ENCODE measurements at places on chromosomes 5 and 9. TPM values are rescaled to one million over a fixed set of nuclear protein-coding genes. Genes with fewer than 3 reads are reported as not detected.
A peak's percentile ranks its signal among the peaks of the same experiment; 100 is the strongest.

Gene SVEP1
- total RNA-seq, result 9.9 TPM

Gene OTULINL
- total RNA-seq, result not detected

Gene BTNL3
- total RNA-seq, result not detected

Gene ZNG1C
- 54.8 TPM for total RNA-seq

Gene LHX3
- total RNA-seq, result 0.22 TPM

Gene ORM1
- not detected for total RNA-seq

Gene FXN
- 18.4 TPM for total RNA-seq

Gene SCGB3A2
- total RNA-seq, result not detected

Gene PCDH12
- not detected for total RNA-seq

Gene ZFP2
- total RNA-seq, result 0.54 TPM

Gene CLTA
- total RNA-seq, result 218 TPM

Gene RANBP17
- 25.8 TPM for total RNA-seq

Gene CLIC3
- total RNA-seq, result 1.2 TPM

Gene ZFR
- total RNA-seq, result 111 TPM

GRCh38 chr5:73994963-73995362 lies 369.0 kb downstream of the ARHGEF28 start:
- peaks cover 6% of the 10 kb centered on the region for H3K4me1 ChIP-seq
- peak; percentile 44 for DNase-seq
- H3K36me3 ChIP-seq, result no peaks in the 10 kb centered on the region
- H3K4me3 ChIP-seq, result no peak overlapping the region
- H3K27ac ChIP-seq, result no peak overlapping the region

GRCh38 chr9:2494562-2494961 lies 127.0 kb upstream of the VLDLR start:
- no peak overlapping the region for H3K4me3 ChIP-seq
- no peaks in the 10 kb centered on the region for H3K27me3 ChIP-seq
- no peak overlapping the region for H3K27ac ChIP-seq
- DNase-seq, result no peak
- no peaks in the 10 kb centered on the region for H3K36me3 ChIP-seq

DNA sequence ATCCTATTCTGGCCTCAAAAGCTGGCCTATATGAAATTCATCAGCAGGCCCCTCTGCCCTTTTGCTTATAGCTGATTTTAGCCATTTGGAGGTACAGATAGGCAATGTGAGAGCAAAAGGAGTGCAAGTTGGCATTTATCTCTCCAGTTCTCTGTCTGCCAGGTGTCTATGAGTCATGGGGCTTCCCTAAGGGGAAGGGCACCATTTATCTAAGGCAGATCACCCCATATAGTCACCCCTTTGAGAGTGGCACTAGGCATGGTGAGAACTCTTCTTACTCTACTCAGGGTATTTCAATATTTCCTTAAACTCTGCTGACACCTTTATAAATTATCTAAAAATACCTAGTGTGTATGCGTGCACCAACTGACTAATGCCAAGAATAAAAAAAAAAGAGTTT lies 314.7 kb upstream of the CDH6 start:
- H3K27me3 ChIP-seq, result no peaks in the 10 kb centered on the region
- H3K36me3 ChIP-seq, result no peaks in the 10 kb centered on the region
- no peak overlapping the region for H3K27ac ChIP-seq
- DNase-seq, result peak; percentile 38
- no peak overlapping the region for H3K4me3 ChIP-seq

DNA sequence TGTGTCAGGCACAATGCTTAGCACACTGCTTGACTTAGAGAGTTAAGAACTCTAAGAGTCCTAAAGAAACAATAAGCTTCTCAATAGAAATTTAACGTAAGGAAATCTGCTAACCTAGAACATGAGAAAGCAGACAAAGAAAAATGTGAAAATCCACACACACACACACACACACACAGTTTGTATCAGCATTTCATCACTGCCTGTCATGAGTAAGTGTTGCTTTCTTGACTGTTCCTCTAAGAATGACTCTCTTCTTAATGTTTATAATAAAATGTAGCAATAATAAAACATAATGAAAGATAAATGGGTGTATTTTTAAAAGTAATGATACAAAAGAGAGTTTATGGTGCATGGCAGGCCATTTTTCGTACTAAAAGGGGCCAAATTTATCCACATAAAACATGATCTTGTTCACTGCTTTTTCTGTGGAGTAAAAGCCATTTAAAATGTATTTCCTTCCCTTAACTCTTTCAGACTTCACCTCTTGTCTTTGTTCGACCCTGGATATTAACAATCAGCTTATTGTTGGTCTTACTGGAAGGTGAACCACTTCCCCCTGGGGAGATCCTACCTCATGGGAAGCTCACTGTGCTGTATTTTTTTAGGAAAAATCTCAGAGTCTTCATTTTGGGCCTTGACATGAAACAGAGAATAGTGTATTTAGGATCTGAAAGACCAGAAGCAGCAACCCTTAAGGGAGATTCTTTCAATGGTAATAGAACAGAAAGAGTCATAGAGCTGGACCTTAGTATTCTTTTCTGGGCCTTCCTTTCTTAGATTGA lies 107.3 kb upstream of the ANKRD55 start:
- no peak for DNase-seq
- no peak overlapping the region for H3K27ac ChIP-seq
- H3K36me3 ChIP-seq, result no peaks in the 10 kb centered on the region

DNA sequence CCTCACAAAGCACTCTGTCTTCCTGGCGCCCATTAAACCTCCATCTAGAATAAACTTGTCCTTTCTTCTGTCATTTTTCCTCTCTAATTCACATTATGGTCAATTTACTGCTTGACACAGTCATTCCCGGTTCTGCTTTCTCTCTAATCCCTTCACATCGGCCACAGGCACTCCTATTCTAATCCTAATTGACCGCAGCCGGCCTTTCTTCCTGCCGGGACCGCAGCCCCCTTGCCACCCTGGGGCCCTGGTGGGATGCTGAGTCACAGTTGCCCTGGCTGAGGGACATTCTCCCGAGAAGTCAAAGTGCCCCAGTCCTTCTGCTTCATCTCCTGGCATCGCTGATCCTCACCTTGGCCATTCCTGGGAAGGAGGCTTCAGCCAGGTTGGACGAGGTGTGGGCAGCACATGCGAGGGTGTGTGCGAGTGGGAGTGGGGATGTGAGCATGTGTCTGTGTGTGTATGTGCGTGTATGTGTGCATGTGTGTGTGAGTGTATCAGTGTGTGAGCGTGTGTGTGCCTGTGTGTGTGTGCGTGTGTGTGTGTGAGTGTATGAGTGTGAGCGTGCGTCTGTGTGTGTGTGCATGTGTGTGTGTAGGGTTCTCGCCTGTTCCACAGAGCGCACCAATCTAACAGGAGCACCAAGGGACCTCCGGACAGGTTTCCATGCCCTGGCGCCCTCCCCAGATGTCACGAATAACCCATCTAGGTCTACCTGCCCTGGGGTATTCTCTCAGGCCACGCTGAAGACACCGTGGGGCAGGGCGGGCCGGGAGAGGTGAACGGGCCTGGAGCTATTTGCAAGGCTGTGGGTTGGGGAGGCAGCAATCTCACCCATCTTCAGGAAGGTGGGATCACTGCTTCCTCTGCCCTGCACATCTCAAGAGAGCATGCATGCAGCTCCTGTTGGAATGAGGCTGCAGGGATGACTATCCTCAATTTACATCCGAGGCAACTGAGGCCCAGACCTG lies 191.2 kb downstream of the PAX5 start:
- no peak overlapping the region for H3K4me3 ChIP-seq
- no peak for DNase-seq
- H3K27ac ChIP-seq, result no peak overlapping the region
- no peaks in the 10 kb centered on the region for H3K4me1 ChIP-seq

- H3K27me3 ChIP-seq, result no peaks in the 10 kb centered on the region
Observed at GRCh38 chr5:56211298-56211865, 21.7 kb downstream of the ANKRD55 start.

GRCh38 chr9:126611592-126612325 lies 2.0 kb upstream of the LMX1B start:
- DNase-seq, result peak; percentile 64
- peak overlapping the region; percentile 2 for H3K4me3 ChIP-seq
- H3K27ac ChIP-seq, result no peak overlapping the region
- H3K36me3 ChIP-seq, result no peaks in the 10 kb centered on the region

DNA sequence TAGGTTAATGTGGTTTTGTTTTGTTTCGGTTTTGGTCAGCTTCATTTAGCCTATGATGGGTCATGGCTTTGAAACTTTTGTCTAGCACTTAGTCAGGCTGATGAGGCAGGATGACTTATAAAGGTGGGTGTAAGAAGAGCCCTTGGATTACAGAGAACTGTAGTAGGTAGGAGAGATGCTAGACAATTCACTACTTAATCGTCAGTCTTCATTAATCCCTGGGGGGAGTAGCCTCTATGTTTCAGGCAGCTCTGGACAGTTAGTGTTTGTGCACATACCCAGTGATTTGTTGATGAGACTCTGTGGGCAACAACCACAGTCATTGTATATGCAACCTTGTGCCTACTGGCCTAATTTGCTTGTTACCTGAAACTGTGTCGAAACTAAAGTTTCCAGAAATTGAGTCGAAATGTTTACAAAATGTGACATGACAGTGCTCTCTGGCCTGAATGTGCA lies 113.3 kb downstream of the MTREX start:
- peaks cover 62% of the 10 kb centered on the region for H3K36me3 ChIP-seq
- no peak overlapping the region for H3K4me3 ChIP-seq
- H3K27me3 ChIP-seq, result no peaks in the 10 kb centered on the region
- no peak overlapping the region for H3K27ac ChIP-seq
- H3K4me1 ChIP-seq, result no peaks in the 10 kb centered on the region

- no peak for DNase-seq
- H3K27me3 ChIP-seq, result no peaks in the 10 kb centered on the region
- H3K4me1 ChIP-seq, result peaks cover 18% of the 10 kb centered on the region
- no peaks in the 10 kb centered on the region for H3K36me3 ChIP-seq
- H3K4me3 ChIP-seq, result no peak overlapping the region
Observed at GRCh38 chr5:75666801-75667200, 50.4 kb downstream of the POC5 start.

GRCh38 chr5:174532455-174533453 lies 191.6 kb upstream of the MSX2 start:
- H3K27ac ChIP-seq, result peak overlapping the region; percentile 40
- H3K27me3 ChIP-seq, result no peaks in the 10 kb centered on the region
- peaks cover 46% of the 10 kb centered on the region for H3K4me1 ChIP-seq
- H3K4me3 ChIP-seq, result peak overlapping the region; percentile 13
- no peaks in the 10 kb centered on the region for H3K36me3 ChIP-seq

DNA sequence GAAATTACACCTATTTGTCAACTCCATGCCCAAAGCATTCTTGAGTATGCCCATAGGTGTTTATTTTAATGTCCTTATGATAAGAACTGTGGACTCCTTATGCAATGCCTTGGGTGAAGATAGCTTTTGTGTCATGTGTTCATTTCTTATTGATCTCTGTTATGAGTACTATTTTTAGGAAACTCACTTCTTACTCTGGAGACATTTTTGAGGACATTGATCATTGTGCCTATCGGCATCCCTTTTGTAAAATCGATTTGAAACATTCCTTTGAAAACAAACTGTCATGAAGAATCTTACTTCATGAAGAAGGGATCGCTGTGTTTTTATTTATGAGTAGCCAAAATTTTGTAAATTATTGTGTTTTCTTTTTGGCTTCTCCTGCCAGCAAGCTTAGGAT lies 257.3 kb downstream of the NTRK2 start:
- peaks cover 11% of the 10 kb centered on the region for H3K27me3 ChIP-seq
- no peak for DNase-seq
- no peaks in the 10 kb centered on the region for H3K4me1 ChIP-seq
- no peak overlapping the region for H3K4me3 ChIP-seq
- H3K36me3 ChIP-seq, result peaks cover 4% of the 10 kb centered on the region
- no peak overlapping the region for H3K27ac ChIP-seq

- H3K4me1 ChIP-seq, result peaks cover 41% of the 10 kb centered on the region
- DNase-seq, result no peak
- H3K27ac ChIP-seq, result peak overlapping the region; percentile 76
- no peaks in the 10 kb centered on the region for H3K27me3 ChIP-seq
- no peaks in the 10 kb centered on the region for H3K36me3 ChIP-seq
Observed at GRCh38 chr5:173334808-173335207, 6.6 kb upstream of the STC2 start.

DNA sequence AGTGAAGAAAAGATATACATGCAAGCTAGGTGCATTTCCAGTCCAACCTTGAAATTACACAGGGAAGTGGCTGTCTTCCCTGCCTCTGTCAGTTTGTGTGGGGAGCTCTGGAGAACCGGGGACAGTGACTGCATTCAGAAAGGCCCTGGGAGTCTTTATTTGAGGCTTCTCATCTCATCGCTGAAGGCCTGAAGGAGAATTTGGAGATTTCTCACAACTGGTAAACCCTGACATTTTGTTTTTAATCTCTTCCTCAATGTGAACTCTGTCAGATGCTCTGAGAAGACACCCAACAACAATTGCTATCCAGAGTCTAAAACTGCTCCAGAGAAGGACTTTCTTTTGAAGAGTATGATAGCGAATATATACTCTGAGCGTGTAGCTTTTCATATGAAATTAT lies 33.0 kb downstream of the MACIR start:
- no peaks in the 10 kb centered on the region for H3K36me3 ChIP-seq
- no peaks in the 10 kb centered on the region for H3K4me1 ChIP-seq
- H3K4me3 ChIP-seq, result no peak overlapping the region
- H3K27me3 ChIP-seq, result no peaks in the 10 kb centered on the region
- no peak overlapping the region for H3K27ac ChIP-seq

DNA sequence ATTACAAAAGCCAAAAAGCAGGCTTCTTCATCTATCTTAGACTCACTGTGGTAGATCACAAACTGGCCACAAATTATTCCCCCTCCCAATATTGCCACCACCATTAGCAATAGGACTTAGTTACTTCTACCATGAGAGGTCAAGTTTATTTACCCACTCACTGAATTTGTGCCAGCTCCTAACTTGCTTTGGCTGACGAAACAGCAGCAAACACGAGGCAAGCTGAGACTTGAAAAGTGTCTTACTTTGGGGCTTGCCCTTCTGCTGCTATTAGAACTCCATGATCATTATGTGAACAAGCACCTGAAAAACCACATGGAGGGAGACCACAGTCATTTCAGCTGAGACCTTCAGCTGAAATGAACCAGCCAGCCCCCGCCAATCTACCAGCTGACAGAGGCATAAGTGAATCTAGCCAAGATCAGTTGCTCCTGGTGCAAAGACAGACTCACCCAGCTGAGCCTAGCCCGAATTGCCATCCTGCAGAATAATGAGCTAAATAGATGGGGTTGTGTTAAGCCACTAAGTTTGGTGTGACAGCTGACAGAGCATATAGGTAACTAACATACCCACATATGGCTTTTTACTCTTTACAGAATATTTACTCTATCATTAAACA lies 5.7 kb downstream of the WDR41 start:
- H3K4me3 ChIP-seq, result peak overlapping the region; percentile 17
- H3K27ac ChIP-seq, result peak overlapping the region; percentile 87
- DNase-seq, result peak; percentile 76

- H3K27me3 ChIP-seq, result no peaks in the 10 kb centered on the region
- H3K4me1 ChIP-seq, result peaks cover 5% of the 10 kb centered on the region
- no peak for DNase-seq
Observed at GRCh38 chr5:140964356-140964755, 1.9 kb upstream of the PCDHAC2 start.

GRCh38 chr5:113776832-113777525 lies 263.5 kb downstream of the YTHDC2 start:
- H3K4me3 ChIP-seq, result peak overlapping the region; percentile 69
- H3K27ac ChIP-seq, result no peak overlapping the region
- H3K4me1 ChIP-seq, result peaks cover 13% of the 10 kb centered on the region
- DNase-seq, result peak; percentile 81
- no peaks in the 10 kb centered on the region for H3K36me3 ChIP-seq

- no peaks in the 10 kb centered on the region for H3K27me3 ChIP-seq
- no peaks in the 10 kb centered on the region for H3K36me3 ChIP-seq
- no peak for DNase-seq
- no peak overlapping the region for H3K27ac ChIP-seq
- H3K4me3 ChIP-seq, result no peak overlapping the region
Observed at GRCh38 chr5:8729437-8729836, 816.4 kb downstream of the SEMA5A start.
